ENCODE measurements at places on chromosomes 1 and 21. TPM values are rescaled to one million over a fixed set of nuclear protein-coding genes. Genes with fewer than 3 reads are reported as not detected.

Gene ORC1
- total RNA-seq = 16.0 TPM

DNA sequence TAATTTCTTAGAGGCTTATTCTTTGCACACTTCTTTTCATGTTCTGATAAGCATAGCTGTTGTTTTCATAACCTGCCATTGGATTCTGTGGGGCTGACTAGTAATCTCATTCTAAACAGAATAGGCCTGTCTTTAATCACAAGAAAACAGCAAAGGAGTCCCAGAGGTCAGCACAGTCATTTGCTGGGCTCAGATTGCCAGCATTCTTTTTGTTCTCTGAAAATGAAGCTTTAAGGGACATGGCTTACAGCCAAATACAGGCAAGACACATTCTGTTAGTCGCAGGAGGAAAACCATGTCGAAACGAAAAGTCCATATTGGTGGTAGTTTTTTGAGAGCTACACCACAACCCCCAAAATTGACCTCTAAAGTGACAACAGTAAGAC, 75.0 kb downstream of the MRPS6 start:
- no peak for DNase-seq

GRCh38 chr1:45848097-45848496, 44.7 kb downstream of the MAST2 start:
- DNase-seq = no peak

Gene CHIA
- total RNA-seq = not detected

Gene HPCA
- not detected for total RNA-seq

DNA sequence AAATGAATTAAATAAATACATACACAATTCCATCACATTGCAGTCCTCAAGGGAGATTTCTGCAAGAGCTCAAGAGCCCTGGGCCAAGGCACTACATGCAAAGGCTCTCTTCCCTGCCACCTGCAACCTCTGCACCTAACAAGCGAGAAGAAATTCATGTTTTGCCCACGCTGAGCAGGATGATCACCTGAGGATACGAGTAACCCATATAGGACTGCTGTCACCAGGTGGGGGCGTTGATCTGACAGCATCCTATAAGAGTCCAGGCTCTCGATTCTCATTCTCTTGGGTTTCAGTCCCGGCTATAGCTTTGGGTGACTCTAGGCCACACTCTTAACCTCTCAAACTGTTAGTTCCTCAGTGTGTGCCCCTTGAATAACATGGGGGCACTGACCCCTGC, 18.7 kb upstream of the SPOCD1 start:
- no peak for DNase-seq

Gene GJA8
- total RNA-seq = not detected

DNA sequence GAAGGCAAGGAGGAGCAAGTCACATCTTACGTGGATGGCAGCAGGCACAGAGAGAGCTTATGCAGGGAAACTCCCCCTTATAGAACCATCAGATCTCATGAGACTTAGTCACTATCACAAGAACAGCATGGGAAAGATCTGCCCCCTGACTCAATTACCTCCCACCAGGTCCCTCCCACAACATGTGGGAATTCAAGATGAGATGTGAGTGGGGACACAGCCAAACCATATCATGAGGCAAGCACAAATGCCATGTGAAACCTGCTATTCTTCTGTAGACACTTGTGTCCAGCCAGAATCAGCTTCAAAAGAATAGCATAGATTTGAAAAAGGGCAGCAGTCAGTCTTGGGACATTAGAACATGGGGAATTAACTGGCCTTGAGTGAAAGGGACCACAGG, 32.2 kb upstream of the UBE2U start:
- DNase-seq = no peak

Gene CD52
- not detected for total RNA-seq

- no peak for DNase-seq
Observed at GRCh38 chr1:149997585-149998262, 12.8 kb downstream of the OTUD7B start.

- no peak for DNase-seq
Observed at GRCh38 chr1:220487297-220487820, 40.6 kb upstream of the MARK1 start.

Gene L1TD1
- not detected for total RNA-seq

DNA sequence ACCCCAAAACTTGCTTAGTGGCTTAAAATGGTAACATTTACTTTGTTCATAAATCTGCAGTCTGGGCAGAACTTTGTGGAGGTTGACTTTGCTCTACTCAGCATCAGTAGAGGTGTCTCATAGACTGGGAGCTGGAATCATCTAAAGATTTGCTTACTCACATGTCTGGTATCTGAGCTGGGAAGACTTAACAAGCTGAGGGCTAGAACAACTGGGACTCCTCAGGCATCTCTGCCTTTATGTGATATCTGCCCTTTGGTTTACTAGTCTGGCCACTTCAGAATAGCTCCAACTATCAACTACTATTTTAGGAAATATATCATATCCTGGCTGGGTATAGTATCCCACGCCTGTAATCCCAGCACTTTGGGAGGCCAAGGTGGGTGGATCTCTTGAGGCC, 82.5 kb downstream of the C4BPA start:
- DNase-seq = no peak

DNA sequence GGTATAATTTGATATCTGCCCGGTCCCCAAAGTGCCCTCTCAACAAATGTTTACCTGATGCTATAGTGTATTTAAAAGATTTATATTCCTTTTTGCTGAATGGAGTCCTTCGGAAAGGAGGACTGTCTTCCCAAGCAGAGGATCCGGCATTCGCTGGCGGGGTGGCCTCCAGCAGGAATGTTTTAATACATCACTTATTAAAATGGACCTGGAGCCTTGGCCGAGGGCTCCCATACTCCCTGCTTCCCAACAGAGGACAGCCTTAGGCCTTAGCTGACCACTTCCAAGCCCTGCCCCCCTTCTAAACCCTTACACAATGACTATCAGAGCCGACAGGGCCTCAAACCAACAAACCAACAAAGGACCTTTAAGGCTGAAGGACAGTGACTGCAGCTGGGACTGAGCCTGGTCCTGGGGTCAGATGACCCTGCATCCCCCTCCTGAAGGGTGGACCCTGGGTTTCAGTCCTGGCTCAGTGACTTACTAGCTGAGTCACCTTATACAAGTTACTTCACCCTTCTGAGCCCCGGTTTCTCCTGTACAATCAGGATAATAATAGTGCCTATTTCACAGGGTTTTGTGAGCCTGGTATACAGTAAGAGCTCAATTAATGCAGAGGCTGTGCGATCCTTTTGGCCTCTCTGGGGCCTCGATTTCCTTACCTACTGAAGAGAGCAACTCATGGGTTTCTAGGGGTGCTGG, 5.6 kb downstream of the CAMK2N1 start:
- DNase-seq = no peak

- no peak for DNase-seq
Observed at GRCh38 chr1:205047764-205048231, 4.8 kb downstream of the CNTN2 start.

All from MG63 (cell line).